ENCODE measurements at places on chromosomes 13 and 19.

GRCh38 chr13:22095794-22096193, 424.9 kb downstream of the FGF9 start:
- DNase-seq, result no peak

- no peak for DNase-seq
Observed at GRCh38 chr13:75440100-75440499, 41.9 kb downstream of the TBC1D4 start.

DNA sequence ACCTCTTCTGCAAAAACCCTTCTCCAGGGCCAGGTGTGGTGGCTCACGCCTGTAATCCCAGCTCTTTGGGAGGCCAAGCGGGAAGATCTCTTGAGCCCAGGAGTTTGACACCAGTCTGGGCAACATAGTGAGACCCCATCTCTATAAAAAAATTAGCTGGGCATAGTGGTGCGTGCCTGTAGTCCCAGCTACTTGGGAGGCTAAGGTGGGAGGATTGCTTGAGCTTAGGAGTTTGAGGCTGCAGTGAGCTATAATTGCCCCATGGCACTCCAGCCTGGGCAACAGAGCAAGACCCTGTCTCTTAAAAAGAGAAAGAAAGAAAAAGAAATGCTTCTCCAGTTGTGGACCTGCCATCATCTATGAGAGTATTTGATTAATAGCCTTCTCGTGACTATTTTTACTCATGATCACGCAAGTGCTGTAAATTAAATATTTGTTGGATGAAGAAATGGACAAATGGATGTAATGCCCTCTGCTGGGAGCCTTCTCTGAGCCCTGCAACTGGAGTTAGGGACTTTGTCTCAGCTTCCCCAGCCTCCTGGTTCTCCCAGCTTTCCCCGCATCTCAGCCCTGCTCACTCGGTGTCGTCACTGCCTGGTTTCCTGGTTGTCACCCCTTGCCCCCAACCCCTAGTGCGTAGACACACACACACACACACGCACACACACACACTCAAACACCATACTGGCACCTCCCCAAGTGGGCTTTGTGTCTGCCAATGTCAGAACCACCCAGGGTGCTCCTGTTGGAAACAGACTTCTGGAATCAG, 12.2 kb downstream of the WIZ start:
- DNase-seq, result no peak

DNA sequence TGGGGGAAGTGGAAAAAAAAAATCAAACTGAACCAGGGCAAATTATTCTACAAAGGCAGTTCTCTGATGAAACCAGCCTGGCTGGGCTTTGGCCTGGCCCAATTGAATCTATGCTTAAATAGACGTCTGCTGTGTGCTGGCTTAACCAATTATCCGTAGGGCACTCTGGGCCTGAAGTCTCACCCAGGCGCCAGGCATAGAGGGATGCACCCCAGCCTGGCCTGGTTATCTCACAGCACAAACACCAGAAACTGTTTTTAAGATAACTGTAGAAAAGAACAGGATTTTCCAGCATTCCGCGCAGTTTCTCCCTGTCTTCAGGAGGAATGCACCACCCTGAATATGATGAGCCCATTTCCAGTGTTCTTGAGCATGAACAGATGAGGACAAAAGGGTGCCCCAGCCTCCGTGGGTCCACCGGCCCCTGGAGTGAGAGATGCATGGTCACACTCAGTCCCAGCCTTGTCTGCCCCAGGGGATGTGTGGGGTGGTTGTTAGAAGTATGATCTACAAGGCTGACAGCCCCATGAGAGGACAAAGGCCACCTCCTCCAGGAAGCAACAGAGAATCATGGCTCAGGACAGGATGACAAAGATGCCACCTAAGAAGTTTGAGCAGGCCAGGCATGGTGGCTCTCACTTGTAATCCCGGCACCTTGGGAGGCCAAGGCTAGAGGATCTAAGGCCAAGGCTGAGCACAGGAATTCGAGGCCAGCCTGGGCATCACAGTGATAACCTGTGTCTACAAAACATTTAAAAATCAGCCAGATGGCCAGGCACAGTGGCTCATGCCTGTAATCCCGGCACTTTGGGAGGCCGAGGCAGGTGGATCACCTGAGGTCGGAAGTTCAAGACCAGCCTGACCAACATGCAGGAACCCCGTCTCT, 50.2 kb downstream of the PEPD start:
- DNase-seq, result no peak

GRCh38 chr19:49579947-49580263, 451 bp downstream of the NOSIP start:
- DNase-seq, result no peak

Data from activated naive CD4-positive, alpha-beta T cell treated with anti-CD3 and anti-CD28 coated beads, Interleukin-2, amount 50 U/mL, for 16 hours (primary cell).